ENCODE measurements at places on chromosomes 2 and 18.
A peak's percentile ranks its signal among the peaks of the same experiment; 100 is the strongest.

DNA sequence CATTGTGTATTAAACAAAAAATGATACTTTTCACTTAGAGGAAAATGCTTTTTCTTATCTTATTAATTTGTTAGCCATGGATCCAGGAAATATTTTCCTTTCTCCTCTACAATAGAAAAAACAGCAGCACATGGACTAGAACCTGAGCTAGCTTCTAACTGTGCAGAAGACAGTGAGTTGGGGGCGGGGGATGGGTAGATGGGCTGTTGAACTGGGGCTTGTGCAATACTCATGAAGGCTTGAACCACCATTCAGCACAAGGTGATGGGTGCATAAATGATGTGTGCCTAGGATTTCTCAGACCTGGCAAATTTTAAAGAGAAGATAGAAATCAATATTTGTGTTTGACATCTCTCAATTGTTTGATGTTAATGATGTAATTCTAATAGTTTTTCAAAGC, 42.0 kb downstream of the COL5A2 start:
- DNase-seq: no peak

- no peak for DNase-seq
These were observed 131.8 kb downstream of the DTNA start for GRCh38 chr18:34841891-34842290.

DNA sequence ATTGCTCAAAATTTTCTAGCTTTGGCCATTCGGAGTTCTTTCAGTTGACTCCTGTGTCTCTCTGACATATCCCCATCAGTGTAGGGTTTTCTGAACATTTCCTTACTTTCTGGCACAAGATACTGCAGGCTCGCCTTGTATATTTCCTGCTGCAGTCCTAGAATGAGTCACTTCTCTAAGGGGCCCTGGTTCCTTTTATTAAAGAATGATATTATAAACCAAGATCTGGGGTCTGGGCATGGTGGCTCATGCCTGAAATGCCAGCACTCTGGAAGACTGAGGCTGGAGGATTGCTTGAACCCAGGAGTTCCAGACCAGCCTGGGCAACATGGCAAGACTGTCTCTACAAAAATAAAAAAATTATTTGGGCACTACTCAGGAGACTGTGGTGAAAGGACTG, 3.0 kb upstream of the RPL37A start:
- no peak for DNase-seq

GRCh38 chr2:83233326-83233725, 1225.8 kb downstream of the SUCLG1 start:
- DNase-seq: no peak

- no peak for DNase-seq
These were observed 21.7 kb upstream of the ZBTB14 start for GRCh38 chr18:5317186-5317585.

- no peak for DNase-seq
These were observed 736.0 kb upstream of the CELF4 start for GRCh38 chr18:38301621-38302020.

DNA sequence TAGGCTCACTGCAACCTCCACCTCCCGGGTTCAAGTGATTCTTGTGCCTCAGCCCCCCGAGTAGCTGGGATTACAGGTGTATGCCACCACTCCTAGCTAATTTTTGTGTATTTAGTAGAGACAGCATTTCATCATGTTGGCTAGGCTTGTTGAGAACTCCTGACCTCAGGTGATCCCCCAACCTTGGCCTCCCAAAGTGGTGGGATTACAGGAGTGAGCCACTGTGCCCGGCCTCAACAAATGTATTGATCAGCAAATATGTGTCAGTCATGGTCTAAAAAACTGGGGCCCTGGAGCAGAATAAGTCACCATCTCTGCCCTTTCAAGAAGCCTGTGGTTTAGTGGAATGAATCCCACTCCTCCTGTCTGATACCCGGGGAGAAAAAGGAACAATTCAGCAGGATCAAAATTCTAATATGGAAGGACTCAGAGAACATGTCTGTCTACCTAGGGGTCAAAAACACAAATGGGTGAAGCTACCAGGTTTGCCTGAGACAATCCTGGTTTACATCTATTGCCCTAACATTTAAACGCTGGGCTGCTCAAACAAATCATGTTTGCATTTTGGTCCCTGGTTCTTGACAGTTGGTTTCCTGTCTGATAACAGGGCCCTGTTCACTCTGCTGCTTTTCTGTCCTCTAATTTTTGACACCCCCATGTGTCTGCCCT, 21.6 kb downstream of the GCKR start:
- no peak for DNase-seq

DNA sequence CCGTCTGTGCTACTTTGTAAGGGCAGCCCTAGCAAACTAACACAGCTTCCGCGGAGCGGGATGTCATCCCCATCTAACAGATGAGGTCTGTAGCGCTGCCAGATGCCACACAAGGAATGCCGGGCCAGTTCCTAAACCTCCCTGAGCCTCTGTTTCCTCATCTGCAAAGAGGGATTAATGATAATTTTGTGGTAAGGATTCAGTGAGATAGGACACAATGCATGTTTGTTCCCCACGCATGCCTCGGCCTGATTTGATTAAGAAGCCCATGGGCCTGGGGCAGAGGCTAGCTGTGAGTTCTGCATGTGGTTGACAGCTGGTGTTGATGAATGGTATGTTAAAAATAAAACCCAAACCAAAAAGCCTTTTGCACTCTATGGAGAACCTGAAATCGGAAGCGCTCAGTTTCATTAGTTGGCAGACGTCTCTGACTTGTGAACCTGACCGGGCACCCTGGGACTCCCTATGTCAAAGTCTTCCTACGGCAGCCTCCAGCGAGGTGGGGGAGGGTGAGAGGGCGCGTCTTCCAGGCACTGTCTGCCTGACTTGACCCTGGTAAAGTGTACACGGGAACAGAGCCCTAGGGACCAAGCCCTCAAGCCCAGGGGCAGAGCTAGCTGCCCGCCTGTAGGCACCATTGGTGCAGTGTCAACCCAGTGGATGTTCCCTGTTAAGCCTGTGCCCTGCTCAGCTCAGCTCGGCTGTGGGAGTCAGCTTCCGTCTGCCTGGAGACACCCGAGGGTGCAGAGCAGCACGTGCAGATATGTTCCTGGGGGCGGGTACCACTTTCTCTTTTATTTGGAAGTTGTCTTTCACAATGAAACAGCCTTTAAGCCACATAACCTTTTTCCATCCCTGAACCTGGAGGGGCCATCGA, 14.8 kb upstream of the INHBB start:
- no peak for DNase-seq

GRCh38 chr18:13405305-13406038, 186.9 kb downstream of the LDLRAD4 start:
- DNase-seq: no peak

GRCh38 chr2:8997108-8997507, 6.4 kb downstream of the MBOAT2 start:
- no peak for DNase-seq

- DNase-seq: peak; percentile 48
These were observed 278.0 kb downstream of the NEDD4L start for GRCh38 chr18:58321986-58322385.

GRCh38 chr18:76274468-76275289, 220.4 kb downstream of the ZNF516 start:
- no peak for DNase-seq

DNA sequence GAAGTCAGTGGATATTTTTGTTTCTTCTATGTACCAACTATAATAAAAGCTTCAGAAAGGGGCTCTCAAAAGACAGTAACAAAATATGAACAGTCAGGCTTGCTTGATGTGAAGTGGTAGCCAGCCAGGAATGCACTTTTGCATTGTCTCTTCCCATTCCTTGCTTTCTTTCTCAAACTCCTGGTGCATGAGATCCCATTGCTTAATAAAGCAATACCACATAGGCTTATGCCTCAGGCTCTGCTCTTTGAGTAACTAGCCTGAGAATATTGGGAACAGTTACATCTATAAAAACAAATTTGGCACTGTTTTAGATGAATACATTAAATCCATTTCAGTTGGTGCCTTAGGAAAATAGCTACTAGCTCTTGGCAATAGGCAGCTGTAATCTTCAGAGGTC, 62.6 kb upstream of the ST6GAL2 start:
- no peak for DNase-seq

DNA sequence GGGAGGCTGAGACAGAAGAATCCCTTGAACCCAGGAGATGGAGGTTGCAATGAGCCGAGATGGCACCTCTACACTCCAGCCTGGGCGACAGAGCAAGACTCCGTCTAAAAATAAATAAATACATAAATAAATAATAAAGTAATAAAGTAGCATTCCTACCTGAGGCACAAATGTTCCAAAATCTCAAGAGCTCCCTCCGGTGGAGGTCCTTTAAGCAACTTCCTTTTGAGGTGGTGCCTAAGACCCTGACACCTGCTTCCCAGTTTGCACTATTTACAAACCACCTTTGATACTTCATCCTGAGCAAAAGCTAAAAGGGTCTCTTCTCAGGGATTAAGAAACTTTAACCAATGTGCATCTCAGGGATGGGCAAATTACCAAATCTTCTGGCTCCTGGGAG, 505.1 kb downstream of the CNTNAP5 start:
- no peak for DNase-seq
